Panc1 (cell line): ENCODE measurements at places on chromosomes 13 and 19.

DNA sequence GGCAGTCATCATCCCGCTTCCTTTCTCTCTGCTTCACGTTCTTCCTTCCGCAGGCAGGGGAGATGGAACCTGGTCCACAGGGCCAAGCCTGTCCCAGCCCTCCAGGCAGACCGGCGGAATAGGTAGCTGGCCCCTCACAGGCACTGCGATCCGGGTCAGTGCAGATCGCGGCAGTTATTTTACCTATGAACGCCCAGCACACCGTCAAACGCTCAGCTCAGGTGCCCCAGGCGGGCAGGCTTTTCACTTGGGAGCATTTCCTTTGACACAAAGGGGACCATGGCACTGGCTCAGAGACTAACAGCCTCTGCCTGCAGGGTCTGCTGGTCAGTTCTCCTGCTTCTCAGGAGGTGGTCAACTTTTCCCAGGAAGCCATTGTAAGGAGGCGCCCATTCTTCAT is 97.0 kb upstream of the ZNF98 start:
- no peak for DNase-seq

- no peak for DNase-seq
Observed at GRCh38 chr13:111620166-111620565, 299.7 kb downstream of the TEX29 start.

DNA sequence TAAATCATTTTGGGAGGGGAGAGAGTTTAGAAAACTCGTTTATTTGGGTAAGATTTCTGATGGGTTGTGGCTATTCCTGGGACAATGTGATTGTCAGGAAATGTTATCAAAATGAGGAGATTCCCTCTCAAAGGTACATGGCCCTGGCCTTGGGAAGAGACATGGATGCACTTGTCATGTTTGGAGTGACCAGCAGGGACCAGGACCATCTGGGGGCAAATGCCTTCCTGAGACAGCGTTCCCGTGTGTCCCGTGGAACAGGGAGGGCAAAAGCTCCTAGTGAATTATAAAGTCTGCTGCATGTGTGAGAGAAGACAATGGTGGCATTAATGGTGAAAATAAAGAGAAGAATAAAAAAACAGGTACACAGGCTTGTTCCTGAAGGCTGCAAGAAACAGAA is 317.3 kb downstream of the ZNF536 start:
- no peak for DNase-seq

- no peak for DNase-seq
Observed at GRCh38 chr13:32086791-32087441, 55.3 kb downstream of the FRY start.

DNA sequence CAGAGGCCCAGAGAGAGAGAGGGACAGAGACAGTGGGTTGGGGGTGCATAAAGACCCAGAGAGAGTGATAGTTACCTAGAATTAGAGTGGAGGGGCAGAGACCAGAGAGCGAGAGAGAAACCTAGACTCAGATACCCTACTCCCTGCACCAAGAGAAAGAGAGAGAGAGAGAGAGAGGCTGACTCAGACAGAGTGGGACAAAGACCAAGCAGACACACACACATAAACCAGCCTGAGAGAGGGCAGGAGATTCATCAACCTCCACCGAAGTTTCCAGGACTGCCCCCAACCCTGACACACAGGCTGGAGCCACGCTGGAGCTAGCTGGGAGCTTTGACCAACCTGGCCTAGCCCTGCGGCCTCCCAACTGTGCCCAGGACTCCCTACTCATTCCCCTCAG is 12.9 kb downstream of the SYT3 start:
- DNase-seq, result no peak

DNA sequence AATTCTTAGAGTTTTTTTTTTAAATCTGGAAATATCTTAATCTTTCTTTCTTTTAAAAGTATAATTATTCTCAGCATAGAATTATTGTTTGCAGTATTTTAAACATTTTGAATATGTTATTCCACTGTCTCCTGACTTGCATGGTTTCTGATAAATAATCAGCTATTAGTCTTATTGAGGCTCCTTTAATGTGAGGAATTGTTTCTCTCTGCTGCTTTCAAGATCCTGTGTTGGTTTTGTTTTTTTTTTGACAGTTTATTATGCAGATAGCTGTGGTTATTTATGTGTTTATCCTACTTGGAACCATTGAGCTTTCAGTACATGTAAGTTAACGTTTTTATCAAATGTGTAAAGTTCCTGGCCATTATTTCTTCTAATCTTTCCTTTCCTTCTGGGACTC is 477.9 kb upstream of the HTR2A start:
- no peak for DNase-seq

GRCh38 chr13:43935878-43936277 is 56.2 kb downstream of the LACC1 start:
- no peak for DNase-seq
